ENCODE measurements at places on chromosomes 1 and 21. TPM values are rescaled to one million over a fixed set of nuclear protein-coding genes. Genes with fewer than 3 reads are reported as not detected.

RNU1-2 gene
- total RNA-seq: not detected

C1orf174 gene
- total RNA-seq: 24.0 TPM

SLAMF6 gene
- total RNA-seq: not detected

FLG2 gene
- not detected for total RNA-seq

INKA2 gene
- 1.7 TPM for total RNA-seq
